ENCODE measurements at places on chromosomes 5 and 9. TPM values are rescaled to one million over a fixed set of nuclear protein-coding genes. Genes with fewer than 3 reads are reported as not detected.

- DNase-seq: no peak
Observed at GRCh38 chr5:162684145-162684544, 616.6 kb downstream of the GABRG2 start.

DNA sequence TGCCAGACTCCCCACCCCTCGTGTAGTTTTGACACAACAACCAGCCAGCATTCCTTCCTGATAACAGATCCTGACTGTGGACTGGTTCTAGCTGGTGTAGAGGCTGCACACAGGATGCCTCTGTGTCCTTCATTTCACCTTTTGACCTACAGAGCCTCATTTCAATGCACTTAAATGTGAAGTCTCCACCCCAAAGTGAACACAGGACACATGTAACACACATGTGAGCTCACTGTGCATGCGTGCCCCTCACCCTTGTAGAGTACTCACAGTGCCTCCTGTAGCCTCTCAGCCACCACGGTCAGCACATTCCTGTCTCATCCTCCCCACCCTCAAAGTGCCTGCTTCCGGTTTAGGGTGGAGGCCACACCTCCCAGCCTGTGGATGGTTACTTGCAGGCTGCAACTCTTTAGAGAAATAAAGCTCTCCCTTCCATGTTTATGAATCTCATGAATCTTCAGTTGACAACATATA is 11.6 kb upstream of the NKD2 start:
- DNase-seq: no peak

DNA sequence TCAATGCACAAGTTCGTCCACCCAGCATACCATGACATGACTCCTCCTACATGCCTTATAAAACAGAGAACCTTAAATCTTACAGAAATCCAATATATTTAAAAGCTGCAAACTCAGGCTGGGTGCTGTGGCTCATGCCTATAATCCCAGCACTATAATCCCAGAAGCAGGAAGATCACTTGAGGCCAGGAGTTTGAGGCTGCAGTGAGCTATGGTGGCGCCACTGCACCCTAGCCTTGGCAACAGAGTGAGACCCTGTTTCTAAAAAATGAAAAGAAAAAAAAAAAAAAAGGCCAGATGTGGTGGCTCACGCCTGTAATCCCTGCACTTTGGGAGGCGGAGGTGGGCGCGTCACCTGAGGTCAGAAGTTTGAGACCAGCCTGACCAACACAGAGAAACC is 68.7 kb downstream of the MTMR12 start:
- DNase-seq: no peak

DNA sequence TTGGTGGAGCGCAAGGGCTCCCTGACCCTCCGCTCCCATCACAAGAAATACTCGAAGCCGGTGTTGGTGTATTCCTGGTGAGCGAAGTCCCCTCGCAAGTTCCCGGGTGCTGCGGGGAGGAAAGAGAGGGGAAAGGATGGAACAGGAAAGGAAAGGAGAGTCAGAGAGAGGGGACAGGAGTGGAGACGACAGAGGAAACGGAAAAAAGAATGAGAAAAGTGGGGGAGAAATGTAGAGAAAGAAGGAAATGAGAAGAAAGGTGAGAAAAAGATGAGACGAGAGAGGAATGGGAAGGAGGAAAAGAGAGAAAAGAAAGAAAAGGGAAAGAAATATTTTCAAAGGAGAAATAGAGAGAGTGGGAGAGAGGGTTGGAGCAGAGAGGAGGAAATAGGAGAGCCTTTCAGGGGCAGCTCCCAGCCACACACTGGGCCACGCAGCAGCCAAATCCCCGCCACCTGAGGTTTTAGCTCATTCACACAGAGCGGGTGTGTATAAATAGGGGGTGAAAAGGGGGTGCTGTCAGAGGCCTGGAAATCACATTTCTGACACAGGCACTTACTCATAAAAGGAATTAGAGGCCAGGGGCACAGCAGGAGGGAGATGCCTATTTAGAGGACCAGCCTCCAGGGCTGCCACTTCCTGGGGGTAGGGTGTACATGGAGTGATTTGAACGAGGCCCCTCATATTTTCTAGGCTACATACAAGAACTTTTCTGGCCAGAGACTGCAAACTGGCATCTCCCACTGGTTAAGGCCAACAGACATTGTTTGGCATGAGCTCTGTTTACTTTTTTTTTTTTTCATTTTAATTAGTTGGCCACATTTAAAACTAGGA is 555 bp downstream of the CFAP95 start:
- DNase-seq: no peak

DNA sequence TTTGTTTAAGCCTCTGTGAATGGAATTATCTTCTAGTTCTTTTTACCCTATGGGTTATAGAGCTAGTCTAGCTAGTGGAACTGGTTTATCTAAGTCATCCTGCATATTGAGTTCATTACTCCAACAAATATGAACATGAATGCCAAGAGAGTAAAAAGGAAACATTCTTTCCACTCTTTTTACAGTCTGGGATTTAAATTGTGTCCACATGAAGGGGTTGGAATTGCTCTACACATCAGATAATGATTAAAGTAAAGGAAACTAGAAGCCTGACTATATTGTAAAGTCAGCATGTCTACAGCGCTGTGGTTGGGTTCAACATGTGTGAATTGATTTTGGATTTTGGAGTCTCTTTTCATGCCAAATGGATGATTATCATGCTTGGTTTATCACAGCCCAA is 173.1 kb downstream of the CCDC171 start:
- DNase-seq: no peak

DNA sequence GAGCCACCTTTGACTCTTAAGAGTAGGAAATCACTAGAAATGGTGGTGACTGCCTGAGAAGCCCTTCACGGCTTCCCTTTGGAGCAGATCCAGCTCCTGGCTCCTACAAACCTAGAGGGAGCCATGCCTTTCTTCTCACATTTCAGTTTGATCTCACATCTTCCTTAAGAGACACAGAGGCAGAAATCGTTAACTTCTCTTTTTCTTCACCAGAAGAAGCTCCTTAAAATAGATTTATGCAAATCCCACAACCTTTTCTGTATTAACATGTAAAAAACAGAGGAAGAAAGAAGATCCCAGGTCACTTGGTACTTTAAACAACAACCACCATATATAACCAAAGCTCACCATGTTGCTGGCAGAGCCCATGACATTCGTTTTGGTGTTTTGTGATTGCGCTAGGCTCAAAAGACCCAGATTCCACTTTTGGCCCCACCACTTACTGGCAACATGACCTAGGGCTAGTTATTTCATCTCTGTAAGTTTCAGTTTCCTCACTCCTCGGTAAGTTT is 29.6 kb downstream of the PAX5 start:
- DNase-seq: no peak

DNA sequence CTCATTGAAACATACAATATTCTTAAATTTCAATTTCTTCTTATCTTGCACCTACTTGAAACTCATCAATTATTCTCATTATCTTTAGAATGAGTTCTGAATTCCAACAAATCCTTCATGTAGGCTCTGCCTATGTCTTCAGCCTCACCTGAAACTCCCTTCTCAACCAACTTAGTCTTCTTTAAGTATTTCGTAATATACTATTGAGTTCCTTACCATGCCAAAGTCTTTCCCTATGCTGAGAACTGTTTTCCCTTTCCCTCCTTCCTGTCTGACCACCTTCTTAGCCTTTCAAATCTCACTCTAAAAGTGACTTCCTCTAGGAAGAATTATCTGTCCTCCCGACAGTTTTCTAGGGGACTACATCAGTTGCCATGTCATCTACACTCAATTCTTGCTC is 50.9 kb upstream of the ZFAND5 start:
- no peak for DNase-seq

- no peak for DNase-seq
Observed at GRCh38 chr5:34928267-34928666, 1.1 kb upstream of the DNAJC21 start.

- no peak for DNase-seq
Observed at GRCh38 chr5:56376128-56376527, 143.0 kb upstream of the ANKRD55 start.

DNA sequence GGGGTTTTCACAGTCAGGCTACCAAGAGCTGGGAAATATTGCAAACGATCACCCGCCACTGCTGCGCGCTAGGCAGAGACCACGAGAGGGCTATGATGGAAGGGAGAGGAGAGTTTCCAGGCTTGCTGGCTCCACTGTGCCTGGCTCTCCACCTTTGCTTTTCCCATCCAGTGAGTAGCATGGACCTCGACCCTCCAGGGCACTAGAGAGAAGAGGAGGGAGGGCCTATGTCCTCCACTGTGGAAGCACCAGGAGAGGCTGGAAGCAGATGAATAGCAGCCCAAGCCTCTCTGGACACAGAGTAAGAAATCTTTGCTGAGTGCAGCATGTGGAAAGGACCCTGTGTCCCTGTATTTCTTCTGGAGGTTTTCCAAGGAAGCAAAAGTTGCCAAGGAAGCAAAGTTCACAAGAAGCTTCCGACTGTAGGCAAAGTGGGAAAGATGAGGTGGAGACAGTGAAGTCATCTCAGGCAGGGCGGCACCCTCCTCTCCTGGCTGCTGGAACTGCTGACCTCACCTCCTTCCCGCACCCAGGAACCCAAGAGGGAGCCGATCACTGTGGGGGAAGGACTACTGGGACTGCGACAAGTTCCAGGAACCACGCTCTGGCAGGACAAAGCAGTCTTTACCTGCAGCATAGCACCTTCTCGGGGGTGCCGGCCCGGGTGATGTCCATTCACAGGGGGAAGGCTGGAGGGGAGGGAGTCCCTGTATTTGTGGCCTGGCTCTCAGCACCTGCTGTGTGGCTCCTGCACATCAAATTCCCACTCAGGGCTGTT is 79.6 kb downstream of the CSNK1A1 start:
- DNase-seq: no peak

GRCh38 chr9:69574057-69574456 is 98.1 kb downstream of the APBA1 start:
- DNase-seq: no peak

GRCh38 chr5:14003936-14004335 is 59.4 kb upstream of the DNAH5 start:
- no peak for DNase-seq

- DNase-seq: no peak
Observed at GRCh38 chr5:131977212-131977604, 31.7 kb upstream of the MEIKIN start.

HEMGN gene
- total RNA-seq: not detected

GNE gene
- 16.4 TPM for total RNA-seq

C9orf153 gene
- total RNA-seq: not detected

SPATA31D3 gene
- not detected for total RNA-seq

MRPS27 gene
- 193 TPM for total RNA-seq

Data from G401 (cell line).